ENCODE measurements at places on chromosomes 5 and 9.

DNA sequence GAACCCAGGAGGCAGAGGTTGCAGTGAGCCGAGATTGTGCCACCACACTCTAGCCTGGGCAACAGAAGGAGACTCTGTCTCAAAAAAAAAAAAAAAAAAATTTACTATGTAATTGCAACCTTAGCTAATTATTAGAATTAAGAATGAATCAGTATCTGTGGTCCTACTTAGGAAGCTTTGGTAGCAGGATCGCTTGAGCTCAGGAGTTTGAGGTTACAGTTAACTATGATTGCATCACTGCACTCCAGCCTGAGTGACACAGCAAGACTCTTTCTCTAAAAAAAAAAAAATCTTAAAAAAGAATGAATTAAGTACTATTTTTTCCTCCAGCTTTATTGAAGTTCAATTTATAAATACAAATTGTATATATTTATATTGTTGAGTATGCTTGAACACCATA lies 16.7 kb downstream of the NDUFAF2 start:
- DNase-seq = no peak

DNA sequence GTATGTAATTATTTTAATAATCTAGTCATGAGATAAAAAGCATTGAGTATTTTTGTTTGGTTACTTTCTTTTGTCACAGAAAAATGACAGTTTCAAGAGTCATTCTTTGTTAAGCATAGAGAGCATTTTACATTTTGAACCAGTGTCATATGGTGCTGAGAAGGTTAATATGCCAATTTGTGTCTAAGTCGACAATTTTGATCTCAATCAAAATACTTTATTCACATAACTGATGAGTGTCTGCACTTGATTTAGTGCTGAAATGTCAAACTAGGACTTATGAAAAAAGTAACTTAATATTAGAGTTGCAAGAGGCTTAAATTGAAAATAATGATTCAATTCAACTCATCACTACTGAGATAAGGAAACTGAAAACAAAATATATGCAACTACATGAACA lies 1804.6 kb upstream of the ACO1 start:
- DNase-seq = no peak

DNA sequence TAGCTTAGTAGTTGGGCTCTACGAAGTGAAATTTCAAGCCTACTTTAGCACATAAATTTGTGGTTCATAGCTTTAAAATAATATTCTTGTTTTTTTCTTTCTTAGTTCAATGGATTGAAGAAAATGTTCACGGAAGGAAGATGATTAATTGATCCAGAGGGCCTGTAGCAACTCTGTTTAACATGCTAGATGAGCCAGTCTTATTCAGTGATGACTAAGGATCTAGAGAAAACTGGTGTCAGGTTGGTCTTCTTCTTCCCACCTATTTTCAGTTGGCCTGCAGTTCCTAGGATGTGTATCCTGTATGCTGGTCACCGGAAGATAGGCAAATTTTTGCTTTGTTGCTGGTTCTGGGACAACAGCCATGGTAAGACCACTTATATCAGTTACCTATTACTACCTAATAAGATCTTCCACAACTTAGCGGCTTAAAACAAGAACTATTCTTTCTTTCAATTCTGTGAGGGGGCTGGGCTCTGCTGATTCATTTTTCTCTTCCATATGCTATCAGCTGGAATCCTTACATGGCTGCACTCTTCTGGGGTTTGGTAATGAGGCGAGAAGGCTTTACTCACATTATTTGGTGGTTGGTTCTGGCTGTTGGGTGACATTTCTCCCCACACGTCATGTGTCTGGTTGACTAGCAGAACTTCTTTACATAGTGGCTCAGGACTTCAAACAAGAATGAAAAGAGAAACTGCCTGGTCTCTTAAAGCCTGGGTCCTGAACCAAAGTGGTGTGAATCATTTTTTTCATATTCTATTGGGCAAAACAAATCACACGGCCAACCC lies 182.7 kb upstream of the ACTBL2 start:
- no peak for DNase-seq

GRCh38 chr9:6047020-6047419 lies 31.6 kb upstream of the RANBP6 start:
- no peak for DNase-seq

- no peak for DNase-seq
Observed at GRCh38 chr5:38692781-38693527, 136.5 kb upstream of the LIFR start.

DNA sequence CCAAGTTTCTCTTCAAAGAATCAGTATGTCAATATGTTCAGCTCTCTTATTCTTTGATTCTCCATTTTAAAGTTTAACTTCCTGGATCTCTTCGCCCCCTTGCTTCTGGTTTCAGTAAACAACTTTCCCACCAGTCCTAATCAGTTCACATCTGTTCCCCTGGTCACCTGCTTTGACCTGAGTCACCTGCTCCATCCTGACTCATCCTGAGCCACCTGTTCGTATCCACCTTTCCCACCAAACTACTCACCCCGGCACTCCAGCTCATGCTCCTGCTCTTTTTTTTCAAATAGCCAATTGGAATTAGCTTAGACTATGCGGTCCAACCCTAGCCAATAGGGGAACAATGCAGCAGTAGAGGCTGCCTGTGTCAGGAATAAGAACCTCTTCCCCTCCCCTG lies 23.6 kb upstream of the CSF1R start:
- no peak for DNase-seq

DNA sequence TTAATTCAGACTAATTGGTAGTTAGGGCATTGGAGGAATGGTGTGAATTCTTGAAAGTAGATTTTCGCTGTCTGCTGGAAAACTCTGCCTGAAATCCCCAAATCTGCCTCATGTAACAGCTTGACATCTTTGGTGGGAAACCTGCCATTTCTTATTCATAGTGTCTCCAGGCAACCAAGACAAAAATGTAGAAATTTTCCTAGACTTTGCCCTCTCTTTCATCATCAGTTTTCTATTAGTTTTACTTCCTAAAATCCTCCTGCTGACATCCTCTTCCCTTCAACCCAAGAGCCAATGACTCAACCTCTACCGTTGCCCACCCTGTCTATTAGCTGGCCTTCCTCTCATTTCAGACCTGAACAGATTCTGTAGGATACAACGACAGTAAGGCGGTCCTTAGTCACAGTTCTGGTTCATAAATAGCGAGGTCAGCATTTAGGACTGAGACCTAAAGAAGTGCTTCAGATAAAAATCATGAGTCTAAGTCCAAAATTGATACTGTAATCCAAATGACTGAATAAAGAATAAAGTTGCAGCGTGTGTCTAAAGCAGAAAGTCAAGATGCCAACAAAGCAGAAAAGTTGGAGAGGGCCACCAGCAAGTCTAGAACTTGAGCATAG lies 133.9 kb downstream of the MUSK start:
- no peak for DNase-seq

- no peak for DNase-seq
Observed at GRCh38 chr9:90861826-90862740, 60.5 kb downstream of the SYK start.

GRCh38 chr5:167900340-167900935 lies 391.0 kb upstream of the WWC1 start:
- no peak for DNase-seq

DNA sequence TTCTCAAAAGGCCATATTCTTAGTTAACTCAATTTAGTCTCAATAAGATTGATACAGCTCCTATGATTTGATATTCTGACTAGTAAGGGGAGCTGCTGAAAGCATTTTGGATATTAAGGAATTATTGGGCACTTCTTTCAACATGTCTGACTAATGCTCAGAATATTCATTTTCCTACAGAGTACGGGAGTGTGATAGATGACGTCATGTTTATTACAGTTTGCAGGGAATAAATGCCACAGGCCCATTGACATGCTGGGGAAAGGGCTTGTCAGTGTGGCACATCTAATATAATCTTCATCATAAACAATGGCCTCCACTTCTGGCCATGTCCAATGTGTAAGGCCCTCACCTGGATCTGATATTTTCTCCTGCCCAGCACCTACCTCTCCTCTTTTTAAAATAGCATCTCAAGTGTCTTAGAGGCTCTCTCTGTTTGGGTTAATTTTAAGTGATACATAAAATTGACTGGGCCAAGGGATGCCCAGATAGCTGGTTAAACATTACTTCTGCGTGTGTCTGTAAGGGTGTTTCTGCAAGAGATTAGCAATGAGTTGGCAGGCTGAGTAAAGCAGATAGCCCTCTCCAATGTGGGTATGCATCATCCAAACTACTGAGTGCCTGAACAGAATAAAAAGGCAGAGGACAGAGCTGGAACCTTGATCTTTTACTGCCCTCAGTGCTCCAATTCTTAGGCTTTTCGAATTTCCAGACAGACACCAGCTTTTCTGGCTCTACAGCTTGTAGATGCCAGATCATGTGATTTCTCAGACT lies 99.3 kb downstream of the SLC24A2 start:
- no peak for DNase-seq

GRCh38 chr9:80500300-80500699 lies 928.5 kb downstream of the TLE4 start:
- DNase-seq = no peak

GRCh38 chr5:14399054-14399692 lies 182.4 kb upstream of the OTULINL start:
- peak; percentile 42 for DNase-seq

DNA sequence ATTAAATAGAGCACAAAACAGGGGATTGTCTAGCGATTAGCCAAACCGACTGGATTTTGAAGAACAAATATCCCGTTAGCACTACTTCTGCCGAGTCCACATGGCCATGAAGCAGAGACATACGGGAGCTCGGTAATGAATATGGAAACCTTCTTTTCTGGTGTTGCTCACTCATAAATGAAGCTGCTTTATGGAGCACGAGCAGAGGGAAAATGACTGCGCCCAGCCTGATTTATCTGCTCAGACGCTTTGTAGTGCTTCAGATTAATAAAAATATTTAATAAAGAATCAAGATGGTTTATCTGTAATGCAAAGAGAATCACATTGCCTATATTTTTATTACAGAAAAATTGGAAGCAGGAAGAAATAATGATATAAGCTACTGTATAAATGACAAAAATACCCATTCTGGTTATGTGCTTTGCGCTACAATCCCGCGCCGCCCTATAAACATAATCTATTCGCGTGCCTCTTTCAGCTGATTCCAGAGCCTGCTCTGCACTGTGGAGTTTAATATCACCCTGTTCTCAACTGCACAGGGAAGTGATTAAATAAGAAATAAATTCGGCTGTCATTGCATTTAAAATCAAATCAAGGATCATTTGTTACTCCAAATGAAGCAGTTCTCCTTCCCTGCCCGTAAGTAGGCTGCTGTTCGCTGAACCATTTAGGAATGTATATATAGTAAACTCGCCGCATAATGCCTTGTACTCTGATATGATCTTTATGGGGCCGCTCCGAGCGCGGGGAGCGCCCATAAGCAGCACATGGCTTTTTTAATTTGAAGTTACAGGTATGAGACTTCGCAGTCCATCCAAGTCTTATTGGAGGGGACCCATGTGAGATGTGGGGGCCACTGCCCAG lies 22.3 kb upstream of the UBAC1 start:
- no peak for DNase-seq

DNA sequence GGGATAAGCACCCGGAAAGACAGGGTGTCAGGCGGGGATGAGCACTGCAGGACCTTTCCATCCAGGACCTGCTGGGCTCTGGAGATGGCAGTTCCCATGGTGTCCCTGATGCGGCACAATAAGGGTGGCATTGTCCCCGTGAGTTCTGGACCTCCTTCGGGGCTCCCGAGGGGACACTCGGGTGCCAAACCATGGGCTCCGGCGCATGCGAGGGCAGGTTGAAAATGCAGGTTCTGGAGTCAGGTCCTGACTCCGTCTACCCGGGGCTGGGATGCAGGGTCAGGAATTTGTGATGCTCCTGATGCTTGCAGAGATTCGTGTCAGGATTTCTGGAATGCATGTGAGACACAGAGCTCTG lies 682 bp downstream of the FCN2 start:
- DNase-seq = no peak

DNA sequence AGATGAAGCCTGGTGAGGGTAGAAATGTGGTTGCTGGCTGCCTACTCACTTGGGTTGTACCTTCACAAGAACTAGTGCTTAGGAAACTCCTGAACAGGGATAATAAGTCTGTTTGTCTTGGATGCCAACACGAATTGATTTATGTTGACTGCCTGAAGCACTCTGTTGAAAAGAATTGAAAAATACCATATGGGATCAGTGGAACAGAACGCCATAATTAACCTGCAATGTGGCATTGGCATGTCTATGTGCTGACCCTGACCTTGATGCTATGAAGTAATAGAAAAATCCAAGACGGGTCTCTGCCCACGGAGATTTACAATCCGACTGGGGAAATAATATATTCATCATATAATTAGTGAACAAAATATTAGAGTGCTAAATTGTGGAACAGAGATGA lies 10.5 kb downstream of the LIX1 start:
- no peak for DNase-seq

GRCh38 chr9:14531341-14532269 lies 161.6 kb downstream of the ZDHHC21 start:
- no peak for DNase-seq

GRCh38 chr5:172789687-172790495 lies 18.9 kb upstream of the DUSP1 start:
- DNase-seq = no peak

DNA sequence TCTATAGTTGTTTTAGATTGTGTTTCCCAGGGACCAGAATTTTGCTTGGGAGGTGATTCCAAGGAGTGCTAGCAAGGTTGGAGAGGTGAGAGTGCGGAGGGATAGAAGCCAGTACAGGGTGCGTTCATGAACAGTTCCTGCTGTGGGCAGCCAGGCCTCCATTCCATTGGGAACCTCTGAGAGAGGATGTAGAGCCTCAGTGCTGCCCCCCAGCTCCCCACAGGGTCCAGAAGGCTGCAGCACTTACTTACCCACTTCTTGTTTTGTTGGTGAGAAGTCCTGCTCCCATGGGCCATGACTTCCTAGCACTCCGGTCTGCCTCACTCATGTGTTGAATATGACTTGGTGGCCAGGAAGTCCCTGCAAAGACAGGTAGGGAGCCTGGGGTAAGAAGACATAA lies 128.2 kb upstream of the GAS1 start:
- no peak for DNase-seq

GRCh38 chr5:111856876-111857466 lies 100.0 kb upstream of the NREP start:
- DNase-seq = no peak

DNA sequence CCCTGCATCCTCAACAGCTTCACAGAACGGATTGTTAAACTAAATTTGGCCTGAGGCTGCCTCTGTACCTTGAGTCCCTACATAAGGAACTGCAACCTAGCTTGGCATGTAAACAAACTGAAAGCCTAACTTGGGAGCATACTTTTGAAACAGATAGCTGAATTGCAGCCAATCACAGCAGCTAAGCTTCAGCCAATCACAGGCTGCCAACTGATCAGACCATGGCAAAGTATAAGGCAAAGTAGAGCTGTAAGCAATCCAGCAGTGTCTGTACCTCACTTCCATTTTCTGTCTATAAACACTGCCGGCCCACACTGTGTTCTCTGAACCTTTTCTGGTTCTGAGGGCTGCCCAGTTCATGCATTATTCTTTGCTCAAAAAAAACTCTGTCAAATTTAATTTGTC lies 8.9 kb upstream of the ZNF483 start:
- DNase-seq = no peak

DNA sequence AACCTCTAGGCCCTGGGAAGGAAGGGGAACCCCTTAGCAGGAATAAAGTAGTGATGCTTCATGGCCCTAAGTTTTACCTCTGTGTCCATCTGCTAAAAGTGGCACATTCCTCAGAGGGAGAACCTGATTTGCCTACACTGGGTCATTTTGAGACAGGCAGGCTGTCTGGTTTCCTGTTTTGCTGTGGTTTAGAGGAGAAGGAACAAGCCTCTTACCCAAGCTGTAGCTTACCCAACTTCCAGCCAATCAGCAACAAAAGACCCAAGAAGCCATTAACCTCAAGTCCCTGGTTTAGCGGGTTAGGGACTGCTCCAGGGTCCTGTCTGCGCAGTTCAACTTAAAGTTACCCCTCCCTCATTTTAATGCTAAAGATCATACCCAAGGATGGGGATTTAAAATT lies 411.0 kb downstream of the MAT2B start:
- peak; percentile 26 for DNase-seq

GRCh38 chr9:137691646-137692351 lies 73.0 kb downstream of the EHMT1 start:
- DNase-seq = no peak
